Hepatocyte (in vitro differentiated cells): ENCODE measurements at places on chromosomes 11 and 22. TPM values are rescaled to one million over a fixed set of nuclear protein-coding genes. Genes with fewer than 3 reads are reported as not detected.

DNA sequence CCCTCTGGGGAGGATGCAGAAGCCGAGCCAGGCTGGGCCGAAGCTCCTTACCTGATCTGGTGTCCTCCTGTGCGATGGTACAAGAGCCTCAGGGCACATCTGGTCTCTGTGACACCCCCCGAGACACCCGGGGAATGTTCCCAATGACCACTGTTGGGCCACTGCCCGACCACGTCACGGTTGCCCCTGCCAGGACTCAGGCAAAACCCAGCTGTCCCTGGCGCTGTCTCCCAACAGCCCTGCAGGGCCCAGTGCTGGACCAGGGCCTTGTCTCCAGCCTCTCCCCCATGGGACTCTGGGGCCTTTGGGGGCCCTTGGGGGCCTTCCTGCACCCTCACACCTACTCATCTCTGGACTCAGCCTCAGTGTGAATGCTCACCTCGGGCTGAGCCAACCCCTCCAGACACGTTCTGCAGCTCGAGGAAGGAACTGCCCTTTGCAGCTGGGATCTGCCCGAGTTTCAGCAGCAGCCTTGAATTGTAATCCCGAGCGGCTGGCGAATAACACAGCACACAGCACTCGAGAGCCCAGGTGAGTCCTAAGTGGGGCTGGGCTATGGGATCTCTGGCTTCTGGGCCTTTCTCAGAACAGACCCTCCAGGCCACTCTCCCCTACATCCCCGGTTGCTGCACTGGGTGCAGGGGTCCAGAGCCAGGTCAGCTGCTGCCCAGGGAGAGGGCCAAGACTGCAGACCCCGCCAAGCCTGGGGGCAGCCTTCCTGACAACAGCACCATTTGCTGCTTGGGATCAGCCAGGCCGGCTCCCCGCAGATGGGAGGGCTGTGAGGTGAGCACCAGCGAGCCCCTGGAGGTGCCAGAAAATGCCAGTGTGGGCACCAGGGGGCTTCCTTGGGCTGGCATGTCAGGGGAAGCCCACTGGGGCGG is 39.8 kb downstream of the RTN4R start:
- no peak for DNase-seq

- no peak for DNase-seq
Observed at GRCh38 chr11:32216749-32217148, 125.9 kb downstream of the RCN1 start.

DNA sequence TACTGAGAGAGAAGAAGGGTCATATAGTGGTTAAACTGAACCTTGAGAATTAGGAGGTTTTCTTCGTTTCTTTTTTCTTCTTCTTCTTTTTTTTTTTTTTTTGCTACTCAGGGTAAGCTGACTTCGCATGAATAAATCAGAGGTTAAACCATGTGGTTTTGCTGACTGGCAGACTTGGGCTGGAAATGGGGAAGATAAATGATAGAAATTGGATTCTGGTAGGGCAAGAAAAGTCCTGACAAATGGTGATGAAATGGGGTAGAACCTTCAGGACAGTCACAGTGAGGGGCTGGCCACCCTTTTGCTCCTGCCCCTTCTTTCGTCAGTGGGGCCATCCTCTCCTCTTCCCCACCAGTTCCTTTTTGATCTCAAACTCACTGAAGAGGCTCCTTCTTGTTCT is 1.6 kb upstream of the SWAP70 start:
- no peak for DNase-seq

CNIH2 gene
- 0.36 and 1.7 TPM in 2 replicates for total RNA-seq

OR8D1 gene
- not detected in 2 replicates for total RNA-seq

CYTH4 gene
- 0.57 and 0.96 TPM in 2 replicates for total RNA-seq

GRCh38 chr11:63547061-63547460 is 10.5 kb downstream of the PLAAT4 start:
- no peak for DNase-seq

GRCh38 chr22:35749808-35750207 is 32.1 kb downstream of the APOL5 start:
- DNase-seq = no peak

MUC5AC gene
- under 0.01 and 0.07 TPM in 2 replicates for total RNA-seq

DNA sequence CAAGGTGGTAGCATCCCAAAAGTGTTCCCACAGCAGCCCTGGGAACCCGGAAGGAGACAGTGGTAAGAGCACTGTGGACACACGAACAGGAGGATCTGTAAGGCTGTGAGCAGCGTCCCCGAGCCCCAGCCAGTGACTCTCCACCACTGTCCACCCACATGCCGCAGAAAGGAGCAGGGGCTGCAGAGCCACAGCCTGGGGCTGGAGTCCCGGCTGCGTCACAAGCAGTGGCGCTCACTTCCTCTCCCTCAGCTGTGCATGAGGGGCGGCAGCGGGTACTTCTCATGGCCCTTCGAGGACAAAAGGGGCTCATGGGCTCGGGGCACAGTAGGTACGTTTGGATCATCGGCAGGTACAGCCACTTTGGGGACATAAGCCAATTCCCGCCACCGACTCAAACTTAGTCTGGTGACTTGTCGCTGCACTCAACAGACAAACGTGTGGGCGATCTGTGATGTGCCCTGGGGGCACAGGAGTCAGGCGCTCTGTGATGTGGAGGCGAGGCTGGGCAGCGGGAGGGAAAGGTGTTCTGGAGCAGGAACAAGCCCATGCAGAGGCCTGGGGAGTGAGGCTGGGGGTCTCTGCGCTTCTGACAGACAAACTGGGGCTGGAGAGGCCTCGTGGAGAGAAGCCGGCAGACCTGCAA is 68.5 kb downstream of the SCUBE1 start:
- no peak for DNase-seq

RTN4R gene
- total RNA-seq = 7.9 and 12.8 TPM in 2 replicates

DNA sequence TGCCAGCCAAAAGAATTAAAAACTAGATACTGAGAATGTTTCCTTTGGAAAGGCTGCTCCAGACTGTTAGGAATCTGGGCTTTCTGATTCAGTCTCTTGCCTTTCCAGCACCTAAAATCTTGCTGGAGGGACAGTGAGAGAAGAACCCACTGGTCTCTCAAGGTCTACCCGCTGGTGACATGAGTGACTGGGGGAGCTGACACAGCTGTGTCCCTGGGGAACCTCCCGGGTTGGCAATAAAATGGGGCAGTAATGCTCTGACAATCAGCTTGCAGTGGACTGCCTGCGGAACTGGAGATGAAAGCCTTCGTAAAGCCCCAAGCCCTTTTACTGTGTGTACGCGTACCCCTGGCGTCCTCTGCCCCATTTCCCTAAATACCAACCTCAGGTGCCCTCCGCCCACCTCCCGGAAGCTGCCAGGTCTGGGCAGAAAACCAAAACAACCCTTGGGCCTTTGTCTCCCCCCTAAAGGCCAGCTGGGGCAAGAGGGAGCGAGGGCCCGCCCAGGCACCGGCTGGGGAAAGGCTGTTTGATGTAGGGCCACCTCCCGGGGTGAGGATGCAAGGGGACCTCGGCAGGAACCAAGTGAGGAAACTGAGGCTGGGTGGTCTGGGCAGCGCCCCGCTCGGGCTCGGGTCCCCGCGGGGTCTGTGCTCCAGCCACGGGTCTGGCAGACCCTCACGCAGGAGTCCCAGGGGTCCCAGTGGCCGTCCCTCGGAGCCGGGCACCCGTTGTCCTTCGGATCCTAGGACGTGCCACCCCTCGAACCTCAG is 741 bp downstream of the CARS1 start:
- DNase-seq = no peak

- DNase-seq = no peak
Observed at GRCh38 chr11:117230286-117230961, 1.4 kb downstream of the PCSK7 start.

ART1 gene
- total RNA-seq = not detected in 2 replicates

DNA sequence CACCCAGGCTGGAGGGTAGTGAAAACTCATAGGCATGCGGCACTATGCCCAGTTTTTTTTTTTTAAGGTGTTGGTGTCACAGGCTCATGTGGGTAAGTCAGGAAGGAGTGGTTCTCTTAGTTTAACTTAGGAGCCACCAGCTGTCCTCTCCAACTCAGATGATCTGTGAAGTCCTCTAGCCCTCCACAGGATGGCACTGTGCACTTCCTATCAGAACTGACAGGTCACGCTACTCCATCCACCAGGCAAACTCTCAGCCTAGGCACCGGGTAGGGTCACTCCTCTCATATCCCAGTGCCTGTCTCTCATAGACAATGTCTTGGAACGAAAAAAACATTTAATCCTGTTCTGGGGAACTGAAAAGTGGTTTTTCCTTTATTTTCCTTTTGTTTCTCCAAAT is 16.5 kb downstream of the NAP1L4 start:
- DNase-seq = peak; percentile 39

GRCh38 chr11:116329354-116330090 is 443.3 kb downstream of the BUD13 start:
- DNase-seq = no peak

GRCh38 chr11:44032299-44033085 is 15.3 kb upstream of the ACCSL start:
- DNase-seq = no peak

GRCh38 chr11:57598831-57599155 is 1.3 kb downstream of the SERPING1 start:
- DNase-seq = peak; percentile 19

DNA sequence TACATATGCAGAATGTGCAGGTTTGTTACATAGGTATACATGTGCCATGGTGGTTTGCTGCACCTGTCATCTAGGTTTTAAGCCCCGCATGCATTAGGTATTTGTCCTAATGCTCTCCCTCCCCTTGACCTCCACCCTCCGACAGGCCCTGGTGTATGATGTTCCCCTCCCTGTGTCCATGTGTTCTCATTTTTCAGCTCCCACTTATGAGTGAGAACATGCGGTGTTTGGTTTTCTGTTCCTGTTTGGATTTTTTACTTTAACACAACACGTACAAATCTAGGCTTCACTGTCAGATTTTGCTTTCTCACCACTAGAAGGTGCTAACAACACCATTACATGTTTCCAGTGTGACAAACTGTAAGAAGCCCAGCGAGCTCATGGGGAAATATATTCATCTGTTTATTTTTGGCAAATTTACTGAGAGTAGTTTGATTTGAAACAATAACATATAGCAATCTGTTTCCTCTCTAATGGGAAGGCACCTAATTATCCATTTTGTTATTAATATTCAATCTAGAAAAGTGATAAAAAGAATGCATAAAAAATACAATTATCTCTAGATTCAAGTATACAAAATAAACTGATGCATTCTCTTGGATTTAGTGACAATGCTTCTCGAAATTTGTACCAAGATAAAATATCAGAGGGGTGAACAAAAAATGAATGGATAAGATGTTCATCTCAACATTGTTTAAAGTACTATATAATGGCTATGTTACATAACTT is 23.2 kb upstream of the BIRC3 start:
- peak; percentile 63 for DNase-seq

NLRP10 gene
- total RNA-seq = 1.1 TPM in 1 of 2 replicates, not detected in the other

FAM83F gene
- 10.4 and 12.8 TPM in 2 replicates for total RNA-seq

DNA sequence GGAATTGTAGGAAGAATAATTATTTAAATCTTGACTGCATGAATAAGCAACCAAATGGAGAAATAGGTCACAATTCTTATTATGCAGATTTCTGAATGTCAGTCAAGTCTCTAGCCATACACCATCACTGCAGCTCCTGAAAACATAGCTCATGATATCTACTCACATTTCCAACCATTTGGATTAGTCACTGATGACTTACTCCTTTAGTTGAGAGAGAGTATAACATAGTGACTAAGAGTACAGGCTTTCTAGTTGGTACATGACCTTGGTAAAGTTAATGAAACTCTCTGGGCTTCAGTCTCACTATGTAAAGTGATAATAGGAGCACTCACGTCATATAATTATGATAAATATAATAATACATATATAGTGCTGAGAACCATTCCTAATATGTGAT is 265.2 kb downstream of the KCNA4 start:
- DNase-seq = no peak

GRCh38 chr11:73570415-73571114 is 27.3 kb downstream of the FAM168A start:
- no peak for DNase-seq

DNA sequence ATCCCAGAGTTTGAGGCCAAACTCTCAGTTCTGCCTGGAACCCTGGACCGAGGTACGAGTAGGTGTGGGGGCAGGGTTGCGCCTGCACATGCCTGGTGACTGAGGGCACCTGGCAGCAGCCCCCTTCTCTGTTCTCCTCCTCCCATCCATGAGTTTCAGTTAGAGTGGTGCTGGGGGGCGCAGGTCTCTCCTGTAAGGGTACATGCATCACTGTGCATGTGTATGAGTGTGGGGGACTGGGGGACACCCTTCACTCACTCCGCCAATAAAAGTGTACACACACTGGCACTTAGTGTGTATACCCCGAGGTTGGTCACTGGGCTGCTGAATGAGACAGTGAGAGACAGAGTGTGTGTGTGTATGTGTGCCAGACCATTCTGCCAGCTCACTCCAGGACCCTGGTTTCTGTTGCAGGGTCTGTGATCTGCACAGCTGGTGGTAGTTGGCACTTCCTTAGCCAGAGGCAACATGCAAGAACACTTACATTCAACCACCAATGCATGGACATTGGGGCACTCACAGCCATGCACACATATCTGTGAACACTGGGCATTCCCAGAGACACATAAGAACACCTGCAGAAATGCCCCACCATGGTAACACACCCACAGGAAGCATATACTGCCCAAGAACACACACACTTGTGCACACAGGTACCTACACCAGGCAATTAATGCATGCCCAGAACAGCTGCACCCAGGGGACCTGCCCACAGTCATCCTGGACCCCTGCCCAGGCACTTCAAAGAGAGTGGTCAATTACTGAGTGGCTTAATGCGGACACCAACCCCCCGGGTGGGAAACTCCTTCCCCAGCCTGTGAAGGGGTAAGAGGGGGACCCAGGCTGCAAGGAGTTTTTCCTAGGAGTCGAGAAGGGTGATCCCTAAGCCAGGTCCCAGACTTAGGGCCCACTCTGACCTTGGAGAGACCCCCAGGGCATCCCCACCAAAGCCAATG is 1.2 kb upstream of the NRXN2 start:
- DNase-seq = no peak

GRCh38 chr11:72512956-72513355 is 78.6 kb upstream of the CLPB start:
- DNase-seq = no peak

GRCh38 chr11:123640029-123640428 is 14.4 kb downstream of the SCN3B start:
- DNase-seq = no peak

- no peak for DNase-seq
Observed at GRCh38 chr22:23093051-23093788, 22.9 kb downstream of the GNAZ start.

GRCh38 chr11:77407613-77408012 is 66.3 kb downstream of the PAK1 start:
- peak; percentile 69 for DNase-seq

- no peak for DNase-seq
Observed at GRCh38 chr11:65213322-65214211, 31.8 kb downstream of the CAPN1 start.

GRCh38 chr11:105130189-105130813 is 9.3 kb downstream of the CARD18 start:
- DNase-seq = no peak

DNA sequence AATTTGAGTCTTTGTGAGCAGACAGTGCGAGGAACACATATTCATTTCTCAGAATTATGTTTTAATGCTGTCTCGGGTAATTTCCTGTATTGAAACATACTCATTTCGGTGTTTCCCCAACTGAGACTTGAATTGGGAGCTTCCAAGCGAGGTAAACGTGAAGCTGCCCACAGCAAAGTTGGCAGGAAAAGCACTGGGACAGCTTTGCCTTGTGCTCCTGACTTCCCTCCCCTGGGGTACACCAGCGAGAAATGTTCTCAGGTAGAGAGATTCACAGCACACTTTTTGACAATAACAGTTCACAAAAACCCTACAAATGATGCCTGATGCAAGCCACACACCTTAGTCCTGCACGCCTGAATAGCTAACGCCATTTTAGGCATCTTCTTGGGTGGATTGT is 3.1 kb downstream of the HTR3B start:
- no peak for DNase-seq

CCDC81 gene
- total RNA-seq = 0.33 and 0.40 TPM in 2 replicates

GRCh38 chr11:84812471-84812969 is 814.6 kb downstream of the DLG2 start:
- no peak for DNase-seq

GRCh38 chr22:47056776-47057470 is 294.5 kb downstream of the TBC1D22A start:
- no peak for DNase-seq
